ENCODE measurements at places on chromosomes 16 and 17.

DNA sequence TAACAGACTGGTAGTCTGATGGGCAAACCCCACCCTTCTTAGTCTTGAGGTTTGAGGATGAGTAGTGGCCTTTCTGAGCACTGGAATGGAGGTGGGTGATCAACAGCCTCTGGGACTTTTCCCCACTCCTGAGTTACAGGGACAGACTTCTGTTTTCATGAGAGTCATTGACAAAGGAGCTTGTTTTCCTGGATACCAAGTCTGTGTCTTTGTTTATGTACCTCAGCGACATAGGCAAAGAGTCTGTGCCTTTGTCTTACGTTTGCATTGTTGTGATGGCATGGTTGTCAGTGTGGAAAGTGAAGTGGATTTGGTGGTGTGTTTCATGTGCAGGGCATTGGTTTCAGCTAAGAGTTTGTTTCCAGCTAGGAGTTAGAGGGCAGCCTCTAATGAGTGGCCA is 17.5 kb downstream of the EPN2 start:
- no peak for DNase-seq

DNA sequence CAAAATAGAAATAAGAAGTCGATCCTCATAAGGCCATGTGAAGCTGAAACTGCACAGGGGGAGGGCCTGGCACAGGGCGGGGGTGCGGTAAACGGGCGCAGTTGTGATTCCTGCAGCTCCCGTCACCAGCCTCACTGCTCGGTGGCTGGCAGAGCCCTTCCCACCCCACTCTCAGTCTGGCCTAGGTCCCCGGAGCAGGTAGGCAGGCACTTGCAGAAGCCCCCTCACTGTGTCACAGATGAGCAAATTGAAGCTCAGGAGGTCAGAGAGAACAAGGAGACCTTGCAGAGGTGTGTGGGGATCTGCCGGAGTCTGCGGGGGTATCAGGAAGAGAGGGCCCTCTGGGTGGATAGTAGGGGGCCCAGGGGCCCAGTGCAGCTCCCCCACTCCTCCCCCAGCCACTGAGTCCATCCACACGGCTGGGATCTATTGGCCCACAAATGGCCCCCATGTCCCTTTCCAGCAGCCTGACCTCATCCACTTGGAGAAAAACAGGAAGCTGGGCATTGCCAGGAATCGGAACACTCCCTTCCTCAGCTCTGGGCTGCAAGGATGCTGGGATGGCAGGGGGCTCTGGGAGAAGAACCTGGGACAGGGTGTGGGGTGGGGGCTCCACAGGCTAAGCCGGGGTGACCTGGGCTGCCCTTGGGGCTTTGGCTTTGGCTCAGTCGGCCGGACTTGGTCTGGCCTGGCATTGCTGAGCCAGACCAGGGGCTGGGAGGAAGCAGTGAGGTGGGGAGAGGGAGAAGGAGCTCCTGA is 21.4 kb upstream of the MAP3K14 start:
- DNase-seq: no peak

DNA sequence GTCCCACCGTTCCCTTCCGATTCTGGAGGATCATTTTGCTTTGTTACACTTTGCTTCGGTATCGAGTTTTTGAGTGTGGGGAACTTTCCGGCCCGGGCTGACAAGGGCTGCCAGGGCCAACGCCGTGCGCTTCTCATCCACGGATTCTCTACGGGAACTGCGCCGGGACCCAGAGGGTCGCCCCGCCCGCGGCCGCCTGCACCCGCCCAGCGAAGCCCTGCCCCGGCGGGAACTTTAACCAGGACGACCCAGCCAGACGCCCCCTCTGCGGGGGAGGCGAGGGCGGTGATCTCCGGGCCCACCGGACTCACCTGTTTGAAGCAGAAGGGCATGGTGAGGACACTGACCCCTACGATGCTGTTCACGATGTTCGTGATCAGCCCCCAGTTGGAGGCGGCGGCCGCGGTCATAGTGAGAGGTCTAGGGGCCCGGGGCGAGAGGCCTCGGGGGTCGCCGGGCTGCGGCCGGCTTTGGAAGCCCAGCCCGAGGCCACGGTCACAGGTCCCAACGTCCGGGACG is 536 bp downstream of the SLC38A10 start:
- DNase-seq: no peak

DNA sequence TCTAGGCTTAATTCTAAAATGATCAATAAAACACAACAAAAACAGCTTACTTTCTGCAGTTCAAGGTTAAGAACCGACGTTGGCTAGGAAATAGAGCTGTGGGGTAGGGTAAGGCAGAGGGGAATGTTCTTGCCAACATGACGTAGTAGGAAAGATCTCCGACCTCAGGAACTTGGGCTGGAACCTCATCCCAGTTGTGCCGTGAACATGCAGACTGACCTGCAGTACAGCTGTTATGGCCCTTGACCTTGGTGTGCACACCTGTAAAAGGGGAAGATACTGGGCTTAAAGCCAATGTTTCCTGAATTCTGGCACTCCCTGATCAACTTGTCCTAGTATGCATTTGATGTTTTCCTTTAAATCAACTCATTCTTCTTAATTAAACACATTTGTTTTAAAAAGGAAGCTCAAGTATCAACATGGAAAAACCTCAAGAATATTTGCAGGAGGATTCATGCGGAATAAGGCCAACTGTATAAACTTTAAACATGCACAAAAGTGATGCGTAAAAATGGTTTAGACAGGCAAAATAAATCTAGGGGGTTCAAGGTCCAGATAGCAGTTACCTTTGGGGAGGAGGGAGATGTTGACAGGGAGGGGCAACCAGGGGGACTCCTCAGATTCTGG is 14.2 kb upstream of the SLC6A2 start:
- no peak for DNase-seq

DNA sequence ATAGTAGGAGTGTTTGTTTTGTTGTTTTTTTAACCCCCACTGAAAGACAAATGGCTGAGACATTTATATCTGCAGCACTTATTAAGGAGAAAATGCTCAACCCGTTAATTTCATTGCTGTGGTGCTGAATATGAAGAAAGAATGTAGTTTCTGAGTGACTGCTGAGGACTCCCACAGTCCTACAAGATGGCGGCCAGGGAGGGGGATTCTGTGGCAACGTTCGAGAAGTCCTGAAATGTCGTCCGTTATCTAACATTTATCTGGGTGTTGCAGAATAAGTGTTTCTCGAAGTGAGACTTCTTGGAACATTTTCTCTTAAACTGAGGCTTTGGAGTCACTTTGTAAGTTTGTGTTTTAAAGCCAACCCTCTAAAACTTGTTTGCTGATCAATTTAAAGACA is 530.4 kb downstream of the XYLT1 start:
- no peak for DNase-seq

- DNase-seq: no peak
Observed at GRCh38 chr16:26673011-26673410, 393.7 kb upstream of the C16orf82 start.

DNA sequence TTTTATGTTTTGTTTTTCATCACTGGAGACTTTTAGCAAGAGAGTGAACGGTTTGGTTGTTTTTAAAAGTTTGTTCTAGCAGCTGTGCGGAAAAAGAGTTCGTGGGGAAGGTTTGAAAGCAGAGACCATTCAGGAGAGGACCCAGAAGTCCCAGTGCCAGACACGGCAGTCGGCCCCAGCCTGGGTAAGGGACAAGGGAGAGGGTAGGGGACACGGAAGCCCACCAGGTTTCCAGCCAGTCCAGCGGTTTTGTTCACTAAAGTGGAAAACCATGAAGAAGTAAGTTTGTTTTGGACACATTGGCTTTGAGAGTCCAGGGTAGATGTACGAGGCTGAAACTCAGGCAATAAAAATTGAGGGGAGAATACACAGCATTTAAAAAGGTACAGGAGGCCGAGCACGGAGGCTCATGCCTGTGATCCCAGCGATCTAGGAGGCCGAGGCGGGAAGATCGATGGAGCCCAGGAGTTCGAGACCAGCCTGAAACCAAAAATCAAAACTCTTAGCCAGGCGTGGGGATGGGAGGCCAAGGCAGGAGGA is 56.8 kb upstream of the RPH3AL start:
- no peak for DNase-seq

GRCh38 chr17:50603340-50603739 is 31.3 kb upstream of the ABCC3 start:
- peak; percentile 13 for DNase-seq

DNA sequence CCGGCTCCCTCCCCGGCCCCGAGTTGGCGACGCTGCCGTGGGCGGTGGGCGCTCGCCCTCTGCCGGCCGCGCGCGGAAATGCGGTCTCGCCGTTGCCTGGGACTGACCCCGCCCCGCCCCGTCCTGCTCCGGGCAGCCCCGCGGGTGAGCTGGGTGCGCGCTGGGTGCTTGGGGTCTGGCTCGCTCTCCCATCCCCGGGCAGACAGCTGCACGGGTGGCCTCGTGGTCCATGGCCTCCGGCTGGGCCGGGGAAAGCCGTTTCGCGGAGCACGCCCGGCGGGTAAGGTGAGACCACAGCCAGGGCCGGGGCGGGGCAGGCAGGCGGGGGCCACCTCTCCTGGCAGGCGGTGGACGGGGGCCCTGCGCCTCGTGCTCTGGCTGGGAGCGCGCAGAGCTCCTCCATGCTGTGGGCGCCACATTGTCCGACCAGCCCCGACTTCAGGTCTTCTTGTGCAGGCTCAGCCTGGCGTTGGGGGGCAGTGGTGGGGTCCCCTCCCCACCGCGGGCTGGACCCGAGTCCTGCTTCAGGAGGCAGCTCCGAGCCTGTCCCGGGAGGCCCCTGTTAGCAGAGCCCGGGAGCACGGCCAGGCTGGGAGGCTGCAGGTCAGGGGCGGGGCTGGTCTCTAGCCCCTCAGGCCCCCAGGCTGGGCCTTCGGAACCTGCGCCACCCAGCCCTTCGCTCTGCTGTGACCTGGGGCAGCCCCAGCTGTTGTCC is 7.0 kb upstream of the C1QTNF8 start:
- peak; percentile 43 for DNase-seq

GRCh38 chr17:38667099-38667786 is 7.5 kb downstream of the EPOP start:
- peak; percentile 71 for DNase-seq

DNA sequence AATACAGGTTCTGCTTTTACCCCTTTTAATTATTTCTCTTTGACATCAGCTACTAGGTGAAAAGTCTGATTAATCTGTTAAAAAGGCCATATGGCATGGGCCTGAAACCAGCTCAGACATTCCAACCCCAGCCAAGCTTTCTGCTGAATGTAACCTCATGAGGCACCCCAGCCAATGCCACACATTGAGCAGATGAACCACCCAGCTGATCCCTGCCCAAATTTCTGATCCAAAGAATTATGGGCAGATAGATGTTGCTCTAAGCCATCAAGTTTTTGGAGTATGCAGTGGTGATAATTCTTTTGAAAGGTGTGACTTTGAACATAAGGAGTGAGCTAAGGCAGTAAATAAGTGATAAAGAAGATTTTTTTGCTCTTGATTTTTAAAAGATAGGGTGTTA is 177.6 kb upstream of the AXIN2 start:
- no peak for DNase-seq

GRCh38 chr16:13992322-13992721 is 72.4 kb downstream of the ERCC4 start:
- DNase-seq: no peak

DNA sequence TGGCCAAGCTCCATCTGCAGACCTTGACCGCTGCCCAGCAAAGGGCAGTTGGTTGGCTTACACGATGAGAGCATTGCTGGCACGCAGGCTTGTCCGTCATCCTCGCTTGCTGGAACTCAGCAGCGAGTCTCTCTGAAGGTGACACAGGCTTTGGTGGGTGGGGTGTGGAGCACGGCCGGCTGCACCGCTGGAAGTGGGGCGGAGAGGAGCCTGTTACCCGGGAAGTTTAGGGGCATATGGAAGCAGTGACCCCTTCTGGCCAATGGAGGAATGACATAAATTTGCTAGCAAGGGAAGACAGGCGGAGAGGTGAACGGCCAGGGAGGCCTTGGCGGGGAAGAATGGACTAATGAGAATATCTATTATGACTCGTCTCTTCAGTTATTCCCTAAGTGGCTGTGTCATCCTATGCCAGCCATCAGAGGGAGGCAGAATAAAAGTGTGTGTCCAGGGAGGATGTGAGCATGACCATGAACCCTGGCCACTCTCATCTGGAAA is 65.9 kb upstream of the SDK2 start:
- DNase-seq: peak; percentile 60

- peak; percentile 53 for DNase-seq
Observed at GRCh38 chr16:52912565-52913173, 140.0 kb downstream of the CHD9NB start.

DNA sequence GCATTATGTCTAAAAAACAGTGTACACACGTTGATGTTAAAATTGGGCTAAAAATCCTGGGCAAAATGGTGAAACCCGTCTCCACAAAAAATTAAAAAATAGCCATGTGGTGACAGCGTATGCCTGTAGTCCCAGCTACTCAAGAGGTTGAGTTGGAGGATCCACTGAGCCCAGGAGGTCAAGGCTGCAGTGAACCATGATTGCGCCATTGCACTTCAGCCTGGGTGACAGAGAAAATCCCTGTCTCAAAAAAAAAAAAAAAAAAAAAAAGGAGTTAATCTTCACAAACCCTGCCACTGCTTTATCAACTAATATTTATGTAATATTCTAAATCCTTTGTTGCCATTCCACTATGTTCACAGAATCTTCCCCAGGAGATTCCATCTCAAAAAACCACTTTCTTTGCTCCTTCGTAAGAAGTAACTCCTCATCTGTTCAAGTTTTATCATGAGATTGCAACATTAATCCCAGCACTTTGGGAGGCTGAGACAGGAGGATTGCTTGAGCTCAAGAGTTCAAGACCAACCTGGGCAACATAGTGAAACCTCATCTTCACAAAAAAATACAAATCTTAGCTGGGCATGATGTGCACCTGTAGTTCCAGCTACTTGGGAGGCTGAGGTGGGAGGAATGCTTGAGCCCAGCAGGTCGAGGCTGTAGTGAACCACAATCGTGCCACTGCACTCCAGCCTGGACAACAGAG is 1.9 kb upstream of the C16orf87 start:
- DNase-seq: no peak

Data from fibroblast of skin of scalp (primary cell).